IMR-90 (cell line): ENCODE measurements at places on chromosomes 12 and 14. TPM values are rescaled to one million over a fixed set of nuclear protein-coding genes. Genes with fewer than 3 reads are reported as not detected.
A peak's percentile ranks its signal among the peaks of the same experiment; 100 is the strongest.

ADCY4 gene
- polyA plus RNA-seq, result 0.04 TPM in 1 of 2 replicates, not detected in the other

ABCC9 gene
- polyA plus RNA-seq, result 1.2 and 1.4 TPM in 2 replicates

GRCh38 chr14:69093631-69094421, 59.1 kb downstream of the DCAF5 start:
- DNase-seq, result peak; percentile 61

- no peak for DNase-seq
Measured at GRCh38 chr12:88437226-88437625, 143.0 kb downstream of the KITLG start.

GRCh38 chr14:77091518-77091917, 6.5 kb upstream of the CIPC start:
- no peak for DNase-seq

DNA sequence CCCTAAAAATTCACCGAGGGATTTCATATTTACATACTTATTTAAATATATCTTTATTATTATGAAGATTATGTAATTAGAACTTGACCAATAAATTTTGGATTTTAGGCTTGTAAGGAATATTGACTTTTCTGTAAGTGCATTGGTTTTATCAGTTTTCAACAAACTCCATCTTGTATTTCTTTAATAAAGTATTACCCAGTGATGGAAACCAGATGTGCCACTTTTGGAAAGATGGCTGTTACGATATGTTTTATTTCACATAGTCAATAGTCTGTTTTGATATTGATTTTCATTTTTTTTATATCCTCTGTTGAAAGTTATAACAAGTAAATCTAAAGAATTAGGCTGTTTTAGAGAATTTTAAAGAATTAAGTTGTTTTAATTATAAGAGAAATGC, 1.8 kb downstream of the MON2 start:
- DNase-seq, result no peak

- no peak for DNase-seq
Measured at GRCh38 chr12:109937371-109937770, 37.3 kb downstream of the TCHP start.

GRCh38 chr14:103392106-103392505, 6.9 kb downstream of the MARK3 start:
- DNase-seq, result no peak
